ENCODE measurements at places on chromosomes 6 and 20. TPM values are rescaled to one million over a fixed set of nuclear protein-coding genes. Genes with fewer than 3 reads are reported as not detected.

The BMP7 gene
- polyA plus RNA-seq, result not detected

The TPX2 gene
- polyA plus RNA-seq, result 5.4 TPM

The PPP1R14C gene
- polyA plus RNA-seq, result 0.38 TPM

The PRR18 gene
- polyA plus RNA-seq, result not detected

The CALHM4 gene
- not detected for polyA plus RNA-seq

The GMEB2 gene
- 3.9 TPM for polyA plus RNA-seq

The TBX18 gene
- polyA plus RNA-seq, result 11.0 TPM

The PBOV1 gene
- not detected for polyA plus RNA-seq

The PAK5 gene
- polyA plus RNA-seq, result 0.08 TPM

The ETV7 gene
- polyA plus RNA-seq, result 3.4 TPM

The SCAF8 gene
- polyA plus RNA-seq, result 10.5 TPM

The RPS21 gene
- polyA plus RNA-seq, result 6,824 TPM

DNA sequence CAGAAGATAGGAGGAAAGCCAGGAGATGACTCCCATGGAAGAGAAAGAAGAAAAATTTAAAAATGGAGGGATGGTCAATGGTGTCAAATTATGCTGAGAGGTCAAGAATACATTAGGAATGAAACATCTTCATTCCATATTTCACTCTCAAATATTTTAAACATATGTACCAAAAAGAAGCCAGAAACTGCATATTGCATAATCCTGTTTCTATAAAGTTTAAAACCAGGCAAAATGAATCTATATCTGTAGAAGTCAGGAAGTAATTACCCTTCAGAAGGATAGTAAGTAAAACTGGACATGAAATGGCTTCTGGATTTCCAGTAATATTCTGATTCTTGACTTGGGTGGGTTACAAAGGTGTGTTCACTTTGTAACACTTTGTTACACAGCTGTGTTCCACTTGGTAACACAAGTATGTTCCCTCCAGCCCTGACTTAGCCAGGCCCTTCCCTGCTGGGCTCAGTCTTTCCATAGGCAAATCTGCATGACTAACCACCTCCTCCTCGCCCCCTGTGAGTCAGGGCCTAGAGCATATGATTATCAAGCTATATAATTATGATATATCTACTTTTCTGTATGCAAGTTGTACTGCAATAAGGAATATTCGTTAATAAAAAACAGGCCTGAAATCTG, 20.2 kb upstream of the C6orf141 start:
- no peak for DNase-seq

- DNase-seq, result no peak
Observed at GRCh38 chr6:147135211-147135681, 69.0 kb upstream of the STXBP5 start.

GRCh38 chr20:50302341-50303057, 111.9 kb downstream of the CEBPB start:
- DNase-seq, result peak; percentile 61

DNA sequence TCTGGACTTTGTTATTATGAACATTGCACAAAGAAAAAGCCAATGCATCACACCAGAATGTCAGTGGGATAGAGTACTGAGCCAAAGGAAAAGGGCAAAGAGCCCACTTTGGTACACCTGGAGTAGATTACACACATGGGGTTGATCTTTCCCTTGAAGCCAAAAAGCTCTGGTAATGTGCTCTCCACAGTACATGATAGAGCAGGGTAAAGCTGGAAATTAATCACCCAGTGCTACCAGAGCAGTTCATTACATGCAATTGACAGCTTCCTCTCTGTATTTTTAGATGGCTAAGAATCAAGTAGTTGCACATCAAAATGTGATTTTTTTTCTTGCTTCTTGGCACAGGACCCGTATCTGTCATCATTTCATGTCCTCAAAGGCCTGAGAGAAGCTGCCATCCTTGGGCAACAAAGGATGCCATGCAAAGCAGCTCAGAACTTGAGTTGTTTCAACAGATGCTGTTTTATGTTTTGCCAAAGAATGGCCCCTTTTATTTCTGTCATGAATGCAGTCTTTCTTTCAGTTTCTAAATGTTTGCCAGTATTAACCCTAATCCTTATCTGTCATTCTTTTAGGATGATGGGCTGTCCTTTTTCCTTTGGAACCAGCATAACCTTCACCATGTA, 88.1 kb downstream of the HDGFL1 start:
- DNase-seq, result no peak

- no peak for DNase-seq
Observed at GRCh38 chr6:89026151-89026550, 54.4 kb upstream of the PNRC1 start.

GRCh38 chr20:22863826-22864225, 171.3 kb upstream of the SSTR4 start:
- no peak for DNase-seq

DNA sequence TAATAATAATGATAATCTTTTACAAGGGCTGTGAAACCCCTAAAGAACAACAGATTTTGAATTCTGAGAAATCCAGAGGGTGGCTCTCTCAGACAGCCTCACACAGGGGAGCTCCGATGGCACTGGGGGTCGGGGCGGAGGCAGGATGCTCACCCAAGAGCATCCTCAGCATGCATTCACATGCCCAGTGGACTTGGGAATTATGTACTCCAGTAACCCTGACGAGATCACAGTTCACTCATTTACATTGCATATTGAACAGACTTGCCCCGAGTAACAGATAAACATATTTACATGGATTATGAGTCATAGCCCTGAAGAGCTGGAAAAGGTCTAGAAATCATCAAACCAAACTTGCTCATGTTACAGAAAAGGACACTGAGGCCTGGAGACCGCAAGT, 482.7 kb upstream of the JARID2 start:
- DNase-seq, result no peak

GRCh38 chr6:72580281-72580940, 41.5 kb upstream of the KCNQ5 start:
- DNase-seq, result no peak

- DNase-seq, result no peak
Observed at GRCh38 chr6:121925534-121926255, 473.8 kb upstream of the HSF2 start.

DNA sequence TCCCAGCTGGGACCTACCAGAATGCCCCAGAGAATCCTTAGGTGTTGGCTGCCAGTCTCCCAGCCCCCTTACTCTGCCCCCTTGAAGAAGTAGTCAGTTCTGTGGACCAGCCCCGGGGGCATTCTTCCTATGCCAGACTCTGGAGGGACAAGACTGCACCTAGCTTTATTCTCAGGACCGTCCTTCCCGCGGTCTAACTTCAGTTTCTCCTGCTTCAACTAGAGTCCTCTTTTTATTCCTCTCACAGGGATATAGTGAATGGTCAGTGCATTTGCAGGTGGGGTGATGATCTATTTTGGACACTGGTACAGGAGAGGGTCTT, 35.9 kb upstream of the MDFI start:
- peak; percentile 31 for DNase-seq

- no peak for DNase-seq
Observed at GRCh38 chr6:16058201-16058928, 70.5 kb upstream of the MYLIP start.

- no peak for DNase-seq
Observed at GRCh38 chr6:157621406-157621805, 201.6 kb upstream of the SNX9 start.

DNA sequence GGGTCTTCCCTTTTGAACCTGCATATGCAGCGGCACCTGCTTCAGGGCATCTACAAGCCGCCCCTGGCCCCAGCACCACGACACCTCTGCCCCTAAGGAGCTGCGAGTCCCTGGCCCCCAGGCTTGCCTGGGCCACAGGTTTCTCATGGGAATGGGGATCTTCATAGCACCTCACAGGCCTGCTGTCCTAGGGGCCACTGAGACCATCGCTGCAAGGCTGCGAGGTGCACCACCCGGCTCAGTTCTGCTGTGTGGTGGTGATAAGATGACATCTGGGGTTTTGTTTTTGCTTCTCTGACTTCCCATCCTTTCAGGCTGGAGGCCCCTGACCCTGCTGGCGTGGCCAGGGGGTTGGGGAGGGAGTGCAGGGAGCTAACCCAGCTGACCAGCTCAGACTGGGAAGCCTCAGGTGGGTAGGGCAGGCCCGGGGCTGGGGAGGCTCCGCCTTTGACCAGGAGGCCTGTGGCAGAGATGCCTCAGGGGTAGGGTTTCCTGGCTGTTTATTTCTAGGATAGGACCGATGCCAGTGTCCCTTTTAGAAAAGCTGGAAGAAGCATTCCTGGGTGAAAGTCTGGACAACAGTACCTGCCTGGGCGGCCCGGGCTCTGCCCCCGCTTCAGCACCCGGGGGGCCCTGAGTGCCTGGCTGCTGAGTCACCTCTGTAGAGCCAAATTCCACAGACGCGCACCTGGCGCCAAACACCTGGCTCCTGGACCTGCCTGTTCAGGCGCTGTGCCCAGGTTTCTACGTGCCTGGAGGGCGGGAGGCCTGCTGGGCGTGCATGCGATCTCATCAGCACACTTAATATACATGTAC, 264.7 kb downstream of the DLL1 start:
- peak; percentile 16 for DNase-seq

DNA sequence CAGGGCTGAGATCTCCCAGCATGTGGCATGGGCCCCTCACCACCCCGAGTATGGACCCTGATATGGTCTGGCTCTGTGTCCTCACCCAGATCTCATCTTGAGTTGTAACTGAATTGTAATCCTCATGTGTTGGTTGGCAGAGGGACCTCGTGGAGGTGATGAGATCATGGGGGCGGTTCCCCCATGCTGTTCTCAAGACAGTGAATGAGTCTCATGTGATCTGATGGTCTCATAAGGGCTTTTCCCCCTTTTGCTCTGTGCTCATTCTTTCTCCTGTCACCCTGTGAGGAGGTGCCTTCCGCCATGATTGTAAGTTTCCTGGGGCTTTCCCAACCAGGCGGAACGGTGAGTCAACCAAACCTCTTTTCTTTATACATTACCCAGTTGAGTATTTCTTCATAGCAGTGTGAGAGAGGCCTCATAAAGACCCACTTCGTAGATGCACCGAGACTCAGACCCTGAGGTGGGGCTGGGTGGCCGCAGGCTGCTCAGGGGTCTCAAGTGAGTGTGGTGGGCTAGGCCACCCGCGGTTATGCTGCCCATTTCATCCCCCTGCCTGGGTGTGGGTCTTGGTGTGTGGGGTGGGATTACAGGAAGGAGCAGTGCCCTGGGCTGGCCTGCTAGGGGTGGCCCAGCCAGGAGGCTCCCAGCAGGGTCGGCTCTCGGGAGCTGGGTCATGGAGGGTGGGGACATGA, 26.2 kb upstream of the GATA5 start:
- peak; percentile 45 for DNase-seq

DNA sequence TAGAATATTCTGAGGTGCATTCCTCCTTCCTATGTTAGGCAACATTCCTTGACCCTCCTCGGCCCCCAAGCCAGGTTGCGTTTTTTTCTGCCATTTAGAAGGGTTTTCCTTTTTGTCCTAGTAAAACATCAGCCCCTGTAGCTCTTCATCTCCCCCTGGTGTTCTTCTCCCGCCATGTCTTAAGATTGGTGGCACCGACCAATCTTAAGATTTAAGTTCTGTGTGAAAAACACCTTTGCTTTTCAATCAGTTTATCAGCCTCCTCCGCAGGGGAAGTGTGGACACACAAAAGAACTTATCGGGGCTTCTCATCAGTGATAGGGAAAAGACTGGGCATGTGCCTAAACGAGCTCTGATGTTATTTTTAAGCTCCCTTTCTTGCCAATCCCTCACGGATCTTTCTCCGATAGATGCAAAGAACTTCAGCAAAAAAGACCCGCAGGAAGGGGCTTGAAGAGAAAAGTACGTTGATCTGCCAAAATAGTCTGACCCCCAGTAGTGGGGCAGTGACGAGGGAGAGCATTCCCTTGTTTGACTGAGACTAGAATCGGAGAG, 719 bp upstream of the EDN1 start:
- peak; percentile 58 for DNase-seq

GRCh38 chr6:159079367-159079766, 34.6 kb upstream of the TAGAP start:
- no peak for DNase-seq

GRCh38 chr6:97778290-97779038, 495.4 kb upstream of the MMS22L start:
- DNase-seq, result no peak

GRCh38 chr20:2606507-2607006, 45.9 kb upstream of the NOP56 start:
- no peak for DNase-seq

GRCh38 chr20:58543274-58543673, 28.1 kb upstream of the APCDD1L start:
- DNase-seq, result no peak

GRCh38 chr20:61699495-61700374, 365.9 kb downstream of the TAF4 start:
- no peak for DNase-seq

DNA sequence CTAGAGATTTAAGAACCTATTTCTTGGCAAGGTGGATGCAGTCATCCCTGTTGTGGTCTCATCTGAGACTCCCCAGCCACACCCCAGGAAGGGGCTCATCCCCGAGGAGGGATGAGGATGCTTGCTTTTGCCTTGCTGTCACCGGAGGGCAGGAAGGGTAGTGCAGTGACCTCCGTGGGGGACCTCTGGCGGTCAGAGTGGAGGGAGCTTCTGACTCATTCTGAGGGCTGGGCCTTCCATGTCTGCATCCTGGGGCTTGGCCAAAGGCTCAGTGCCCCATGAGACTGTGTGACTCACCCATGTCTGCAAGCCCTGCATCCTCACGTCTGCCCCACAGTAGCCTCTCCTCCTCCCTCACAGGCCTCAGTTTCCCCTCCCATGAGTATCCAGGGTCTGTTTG, 38.7 kb downstream of the UQCC2 start:
- peak; percentile 94 for DNase-seq

DNA sequence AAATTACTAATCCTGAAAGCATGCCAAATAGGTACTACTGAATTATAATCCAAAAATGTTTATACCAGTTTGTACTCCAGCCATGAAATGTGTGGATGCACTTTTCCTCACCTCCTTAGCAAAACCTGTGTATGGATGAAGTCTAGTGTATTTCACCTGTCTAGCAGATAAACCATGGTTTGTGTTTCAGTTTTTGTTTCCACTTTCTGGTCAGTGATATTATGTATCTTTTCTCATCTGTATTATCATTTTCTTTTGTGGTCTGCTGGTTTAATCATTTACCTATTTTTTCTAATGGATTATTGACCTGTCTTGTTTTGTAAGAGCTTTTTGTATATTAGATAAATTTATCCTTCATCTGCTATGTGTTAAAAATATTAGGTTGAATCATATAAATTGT, 41.0 kb upstream of the TMEM217 start:
- no peak for DNase-seq

Measured in aorta (tissue), 5 donors.